Stimulated activated CD4-positive, alpha-beta T cell treated with anti-CD3 and anti-CD28 coated beads, Interleukin-1b, Interleukin-23, amount 100 ng/mL, for 1 hour (primary cell): ENCODE measurements at places on chromosomes 1 and 21.
A peak's percentile ranks its signal among the peaks of the same experiment; 100 is the strongest.

DNA sequence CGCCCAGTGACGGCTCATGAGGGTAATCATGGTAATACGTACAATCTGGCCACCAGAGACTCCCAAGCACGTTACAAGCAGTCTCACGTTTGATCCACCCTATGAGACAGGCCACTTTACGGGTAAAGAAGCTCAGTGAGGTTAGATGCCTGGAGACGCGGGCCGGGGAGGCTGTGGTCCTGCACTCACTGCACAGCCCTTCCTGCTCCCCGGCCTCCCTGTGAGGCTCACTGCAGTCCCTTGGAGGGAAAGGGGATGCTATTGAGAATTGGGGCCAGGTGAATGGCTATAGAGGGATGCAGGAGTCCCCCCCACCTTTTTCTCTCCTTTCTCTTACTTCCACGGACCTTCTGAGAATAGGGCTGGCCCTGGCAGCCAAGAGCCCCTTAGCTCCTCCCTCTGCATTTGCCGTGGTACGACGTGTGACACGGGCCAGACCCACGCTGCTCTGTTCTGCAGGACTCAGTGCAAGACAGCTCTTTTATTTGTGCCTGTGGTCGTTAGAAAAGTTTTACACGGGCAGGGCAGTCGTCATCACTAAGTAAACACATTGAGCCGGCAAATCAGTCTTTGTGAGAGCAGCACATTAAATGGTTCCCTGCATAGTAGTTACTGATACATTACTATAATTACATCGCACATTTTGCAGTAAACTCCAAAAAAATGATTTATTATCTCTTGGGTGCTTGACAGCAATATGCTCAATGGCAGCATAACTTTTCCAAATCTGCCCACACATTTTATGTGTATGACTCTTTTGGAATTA is 18.8 kb downstream of the KIF26B start:
- no peak for DNase-seq

- no peak for DNase-seq
Observed at GRCh38 chr1:89989799-89990198, 5.1 kb upstream of the ZNF326 start.

DNA sequence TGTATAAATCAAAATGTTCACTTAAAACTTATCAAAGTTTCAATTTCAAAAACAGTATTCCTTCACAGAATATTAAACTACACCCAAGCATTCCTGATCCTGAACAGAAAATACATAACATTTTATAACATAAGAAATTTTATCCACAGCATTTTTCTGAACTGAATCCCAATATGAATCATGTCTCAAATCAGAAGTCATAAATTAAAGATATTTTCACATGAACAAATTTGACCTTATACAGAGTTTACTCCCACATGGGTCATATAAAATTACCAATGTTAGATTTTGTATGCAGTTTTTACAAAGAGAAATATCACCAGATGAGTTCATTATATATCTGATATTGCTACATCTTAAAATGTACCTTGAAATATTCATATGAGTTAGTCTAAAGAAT is 48.6 kb upstream of the ASPM start:
- DNase-seq, result no peak

DNA sequence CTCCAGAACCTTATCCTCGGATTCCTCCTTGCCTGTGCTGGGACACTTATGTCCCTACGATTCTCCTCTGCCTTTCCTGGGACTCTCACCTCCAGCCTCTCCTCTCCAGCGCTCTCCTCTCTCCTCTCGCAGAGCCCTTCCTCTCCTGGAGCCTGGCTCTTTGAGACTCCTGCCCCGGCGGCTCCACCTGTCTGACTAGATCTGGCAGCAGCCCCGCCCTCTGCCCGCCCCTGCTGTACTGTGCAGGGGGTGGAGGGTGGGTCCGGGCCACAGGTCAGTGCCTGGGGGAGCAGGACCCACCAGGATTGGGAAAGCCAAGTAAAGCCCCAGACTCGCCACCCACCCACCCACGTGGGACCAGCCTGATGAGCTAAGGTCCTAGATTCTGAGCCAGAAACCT is 1.6 kb downstream of the ELOVL1 start:
- no peak for DNase-seq

- no peak for DNase-seq
Observed at GRCh38 chr1:3907031-3907534, 7.0 kb upstream of the C1orf174 start.

DNA sequence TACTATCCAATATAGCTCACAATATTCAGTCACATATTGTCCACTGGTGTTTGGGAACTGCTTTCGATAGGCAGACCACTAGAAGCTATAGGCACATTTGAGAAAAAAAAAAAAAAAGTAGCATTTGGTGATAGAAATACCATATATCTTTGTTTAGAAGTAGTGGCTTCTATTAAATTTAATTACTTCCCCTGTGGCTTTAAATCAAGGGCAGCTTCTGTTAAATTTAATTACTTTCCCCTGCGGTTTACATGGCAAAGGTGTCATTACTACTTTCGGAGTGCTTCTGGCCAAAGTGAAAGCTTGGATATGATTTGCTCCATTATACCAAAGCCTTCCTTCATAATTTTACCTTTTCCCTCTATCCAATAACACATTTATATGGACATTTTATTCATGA is 229.9 kb downstream of the TTLL7 start:
- no peak for DNase-seq

DNA sequence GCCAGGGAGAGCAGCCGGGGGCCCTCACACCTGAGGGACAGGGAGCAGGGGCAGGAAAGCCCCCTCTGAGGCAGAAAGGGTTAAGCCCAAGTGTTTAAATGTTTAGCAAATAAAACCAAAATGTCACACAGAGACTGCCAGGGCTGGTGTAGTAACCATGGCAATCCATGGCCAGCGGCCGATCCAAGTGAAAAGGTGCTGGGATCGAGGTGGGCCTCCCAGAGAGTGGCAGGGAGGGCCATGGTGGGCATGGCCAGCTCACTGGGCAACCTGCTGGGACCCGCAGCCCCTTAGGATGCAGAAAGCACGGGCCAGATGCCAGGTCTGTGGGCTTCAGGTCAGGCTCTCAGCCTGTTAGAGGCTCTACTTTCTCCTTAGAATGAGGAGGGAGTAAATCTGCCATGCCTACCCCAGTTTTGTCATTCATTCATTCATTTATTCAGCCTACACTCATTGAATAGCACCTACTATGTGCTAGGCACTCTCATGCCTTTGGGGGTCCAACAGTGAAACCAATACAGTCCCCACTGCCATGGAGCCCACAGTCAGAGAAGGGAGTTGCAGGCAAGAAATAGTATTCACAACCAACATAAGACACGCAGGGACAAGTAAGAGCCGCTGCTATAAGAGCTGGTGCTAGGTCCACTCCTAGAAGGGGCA is 56.1 kb downstream of the KCNN3 start:
- DNase-seq, result no peak

GRCh38 chr21:38236232-38236631 is 20.6 kb upstream of the KCNJ15 start:
- no peak for DNase-seq

GRCh38 chr1:20187103-20187812 is 940 bp upstream of the PLA2G2C start:
- no peak for DNase-seq

DNA sequence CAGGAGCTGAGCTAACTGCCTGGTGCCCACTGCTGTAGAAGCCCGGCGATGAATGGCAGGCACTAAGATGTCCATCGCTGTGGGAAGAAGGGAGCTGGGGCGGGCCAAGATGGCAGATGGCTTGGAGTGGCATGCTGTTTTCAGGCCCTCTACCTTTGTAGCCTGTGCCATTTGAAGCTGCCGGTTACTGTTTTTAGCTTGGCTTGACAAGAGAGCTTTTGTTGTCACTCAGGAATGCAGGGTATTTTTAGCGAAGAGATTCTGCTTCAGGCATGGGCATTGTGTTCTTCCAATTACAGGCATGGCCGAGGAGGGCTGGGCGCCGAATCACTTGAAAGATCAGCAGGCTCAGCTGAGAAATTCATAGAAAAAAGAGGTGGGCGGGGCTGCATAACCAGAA is 348.7 kb downstream of the RPS6KC1 start:
- no peak for DNase-seq

DNA sequence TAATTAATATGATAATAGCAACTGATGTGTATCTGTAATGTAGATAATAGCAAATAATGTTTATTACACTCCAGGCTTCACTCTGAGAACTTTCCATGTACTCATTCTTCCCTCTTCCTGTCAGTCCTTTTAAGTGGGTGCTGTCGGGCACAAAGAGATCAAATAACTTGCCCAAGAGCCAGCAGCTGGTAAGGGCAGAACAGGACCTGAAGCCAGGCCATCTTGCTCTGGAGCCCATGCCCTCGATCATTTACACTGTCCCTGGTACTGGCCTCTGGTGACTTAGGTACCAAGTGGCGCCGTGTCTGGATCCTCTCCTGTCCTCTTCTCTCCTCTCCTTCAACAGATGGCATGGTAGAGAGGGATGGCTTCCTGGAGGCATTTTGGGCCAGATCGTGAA is 97.2 kb downstream of the VPS13D start:
- DNase-seq, result no peak

DNA sequence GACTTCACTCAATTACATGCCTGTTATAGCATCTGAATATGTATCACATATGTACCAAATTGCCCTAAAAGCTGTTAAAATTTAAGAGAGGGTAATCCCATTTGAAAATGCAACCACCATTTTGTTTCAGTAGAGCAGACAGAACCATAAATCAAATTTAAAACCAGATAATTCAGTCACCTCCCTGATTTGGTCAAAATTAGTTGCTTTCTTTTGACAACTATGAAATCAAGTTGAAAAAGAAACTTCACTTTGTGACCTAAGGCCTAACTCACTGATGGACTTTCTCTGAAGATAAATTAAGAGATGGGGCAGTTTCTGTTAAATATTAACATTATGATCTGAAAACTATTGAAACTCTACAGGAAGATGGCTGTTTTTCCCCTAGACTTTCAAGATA is 6.7 kb downstream of the GORAB start:
- no peak for DNase-seq

DNA sequence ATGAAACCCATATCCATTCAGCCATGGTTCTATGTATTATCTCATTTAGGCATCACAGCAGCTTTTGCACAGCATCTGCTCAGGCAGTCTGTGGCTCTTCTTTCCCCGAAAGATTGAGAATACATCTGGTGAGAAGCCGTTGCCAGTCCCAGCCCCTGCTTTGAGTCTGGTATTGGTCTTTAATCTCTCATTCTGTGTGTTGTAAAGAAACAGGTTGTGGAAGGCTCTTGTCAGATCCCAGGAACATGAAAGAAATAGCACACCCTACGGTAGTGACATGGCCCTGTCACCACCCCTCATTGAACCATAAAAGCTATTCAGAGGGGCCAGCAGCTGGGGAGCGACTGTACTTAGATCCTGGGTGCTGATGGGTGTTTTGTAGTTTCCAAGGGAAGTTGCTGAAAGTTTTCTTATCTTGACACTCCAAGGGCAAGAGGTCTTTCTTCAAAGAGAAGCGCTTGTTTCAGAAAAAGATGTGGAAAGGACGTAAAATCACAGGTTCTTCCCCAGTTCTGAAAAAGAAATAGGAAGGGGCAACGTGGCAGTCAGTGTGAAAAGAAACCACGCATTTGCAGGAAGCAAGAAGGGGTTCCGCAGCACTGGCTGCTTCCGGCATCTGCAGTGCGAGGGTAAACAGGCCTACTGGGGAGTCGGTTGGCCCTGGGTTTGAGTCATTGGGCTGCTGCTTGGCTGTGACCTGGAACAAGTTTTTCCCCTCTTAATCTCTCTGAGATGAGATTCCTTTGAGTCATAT is 145.0 kb downstream of the DHRS3 start:
- DNase-seq, result peak; percentile 27

DNA sequence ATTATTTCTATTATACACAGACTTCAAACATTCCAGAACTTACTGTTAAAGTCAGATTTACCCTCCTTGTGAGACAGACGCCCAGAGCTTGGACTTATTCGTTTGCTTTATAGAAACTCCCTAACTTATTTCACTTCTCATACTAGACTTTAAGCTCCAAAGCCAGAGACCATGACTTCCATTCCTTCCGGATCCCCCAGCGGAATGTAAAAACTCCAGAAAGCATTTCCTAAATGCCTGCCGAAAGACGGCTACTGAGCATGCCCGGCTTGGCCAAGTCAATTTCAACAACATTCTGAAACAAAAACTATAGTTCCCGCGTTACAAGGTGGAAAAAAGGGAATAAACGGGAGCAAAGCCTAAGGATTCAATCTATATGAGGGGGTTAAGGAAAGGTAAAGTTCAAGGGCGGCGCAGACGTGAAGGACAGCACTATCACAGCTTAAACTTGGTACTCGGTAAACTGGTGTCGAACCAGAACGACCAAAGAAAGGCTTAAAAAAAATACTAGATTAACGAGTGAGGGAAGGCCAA is 1.1 kb downstream of the USP48 start:
- no peak for DNase-seq

DNA sequence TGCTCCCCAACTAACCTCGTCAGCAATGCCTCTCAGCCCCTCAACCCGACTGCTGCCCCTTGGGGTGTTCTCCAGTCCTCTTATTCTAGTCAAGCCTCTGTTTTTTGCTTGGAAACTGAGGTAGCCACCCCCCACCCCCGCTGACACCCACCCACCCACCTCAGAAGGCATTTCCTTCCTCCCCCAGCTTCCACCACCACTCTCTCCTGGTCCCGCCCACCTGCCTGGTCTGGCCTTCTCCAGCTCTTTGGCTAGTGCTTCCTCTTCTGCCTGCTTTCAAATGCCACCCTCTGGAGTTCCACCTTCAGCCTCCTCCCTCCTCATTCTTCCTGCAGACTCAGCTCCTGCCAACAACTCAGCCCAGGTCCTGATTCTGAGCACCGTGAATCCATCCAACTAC is 35.3 kb downstream of the OLFML2B start:
- no peak for DNase-seq

GRCh38 chr1:147800804-147801203 is 40.4 kb upstream of the GJA5 start:
- DNase-seq, result no peak

DNA sequence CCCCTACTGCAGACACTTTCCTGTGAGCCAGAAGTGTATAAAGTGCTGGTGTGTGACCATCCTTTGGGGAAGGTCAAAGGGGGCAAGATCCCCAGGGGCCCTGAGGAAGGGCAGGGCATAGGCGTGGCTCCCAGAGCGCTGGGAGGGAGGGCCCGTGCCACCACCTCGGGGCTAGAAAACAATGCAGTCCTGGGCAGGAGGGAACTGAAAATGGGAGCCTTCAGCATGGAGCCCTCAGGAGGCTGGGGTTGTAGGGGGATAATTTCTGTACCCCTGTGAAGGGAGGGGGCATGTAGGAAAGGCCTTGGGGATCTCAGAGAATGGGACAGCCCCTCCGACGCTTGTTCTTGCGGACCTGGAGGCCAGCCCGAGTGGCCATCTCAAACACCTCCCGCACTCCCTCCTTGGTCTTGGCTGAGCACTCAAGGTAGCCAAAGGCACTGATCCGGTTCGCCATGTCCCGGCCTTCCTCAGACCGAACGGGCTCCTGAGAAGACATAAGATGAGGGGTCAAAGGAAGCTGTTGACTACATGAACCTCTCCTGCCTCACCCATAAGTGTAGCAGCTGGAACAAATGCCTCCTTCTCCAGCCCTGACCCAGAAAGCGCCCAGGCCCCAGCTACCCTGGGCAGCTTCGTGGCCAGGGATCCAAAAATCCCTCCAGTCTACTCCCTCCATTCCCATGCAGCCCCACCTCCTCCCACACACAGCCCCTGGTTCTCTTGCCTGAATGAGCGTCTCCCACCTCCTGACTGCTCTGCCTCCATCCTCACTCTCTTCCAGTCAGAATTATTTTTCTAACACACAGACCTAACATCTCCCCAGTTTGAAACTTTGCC is 5.5 kb downstream of the RHOC start:
- no peak for DNase-seq

GRCh38 chr1:234634387-234634786 is 24.4 kb upstream of the IRF2BP2 start:
- no peak for DNase-seq

GRCh38 chr1:114558544-114558943 is 22.9 kb downstream of the BCAS2 start:
- no peak for DNase-seq
